ENCODE measurements at places on chromosomes 6 and 20.

DNA sequence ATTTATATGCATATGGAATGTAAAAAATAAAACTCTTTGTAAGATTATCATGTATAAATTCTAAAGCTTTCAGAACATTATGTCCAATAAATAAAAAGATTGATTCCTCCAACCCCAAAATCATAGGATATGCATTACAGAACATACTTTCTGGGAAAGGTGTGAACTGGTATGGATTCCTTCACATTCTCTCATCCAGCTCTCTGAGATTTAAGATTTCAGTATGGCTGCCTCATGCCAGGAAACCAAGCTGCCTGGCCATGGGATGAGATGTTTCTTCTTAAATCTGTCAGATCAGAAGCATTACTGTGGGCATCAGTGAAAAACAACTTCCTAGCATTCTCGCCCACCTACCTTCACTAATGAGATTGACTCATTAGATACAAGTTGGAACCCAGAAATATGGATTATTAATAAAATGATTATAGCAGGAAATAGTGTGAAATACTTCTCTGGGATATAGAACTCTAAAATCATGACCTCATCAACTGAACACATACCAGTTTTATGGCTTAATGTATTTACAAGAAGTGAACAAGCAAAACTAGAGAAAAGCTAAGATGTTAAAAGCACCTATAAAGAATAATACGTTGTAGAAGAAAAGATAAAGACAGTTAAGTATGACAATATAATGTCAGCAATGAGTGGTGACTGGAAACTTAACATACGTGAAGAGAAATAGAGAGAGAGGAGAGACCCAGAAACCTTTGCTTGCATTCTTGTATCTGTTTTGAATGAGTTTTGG lies 171.6 kb upstream of the PHACTR1 start:
- no peak for DNase-seq

GRCh38 chr6:42022755-42023384 lies 27.5 kb upstream of the TAF8 start:
- DNase-seq, result no peak

GRCh38 chr6:155678361-155678760 lies 222.7 kb upstream of the NOX3 start:
- no peak for DNase-seq

GRCh38 chr6:21912151-21912832 lies 318.7 kb downstream of the SOX4 start:
- DNase-seq, result no peak

- no peak for DNase-seq
Measured at GRCh38 chr6:35486005-35486925, 10.6 kb downstream of the TEAD3 start.
